ENCODE measurements at places on chromosomes 6 and 20. TPM values are rescaled to one million over a fixed set of nuclear protein-coding genes. Genes with fewer than 3 reads are reported as not detected.

The FILIP1 gene
- total RNA-seq: 0.70 TPM

The SPATS1 gene
- not detected for total RNA-seq

The LIN28B gene
- total RNA-seq: 2.8 TPM

The ZCCHC3 gene
- 22.1 TPM for total RNA-seq

The OVOL2 gene
- 0.17 TPM for total RNA-seq

The ZSWIM1 gene
- total RNA-seq: 2.2 TPM

The GLP1R gene
- not detected for total RNA-seq

The RNF39 gene
- total RNA-seq: not detected

The STX11 gene
- total RNA-seq: 4.9 TPM

The HSF2 gene
- 7.9 TPM for total RNA-seq

The CST4 gene
- not detected for total RNA-seq

The GHRH gene
- not detected for total RNA-seq

The PLTP gene
- total RNA-seq: 69.5 TPM

The CRYBG1 gene
- 8.7 TPM for total RNA-seq

The FOXF2 gene
- not detected for total RNA-seq

The PRSS35 gene
- under 0.01 TPM for total RNA-seq

The BMP2 gene
- 2.0 TPM for total RNA-seq

The TRAPPC3L gene
- total RNA-seq: 0.08 TPM

The HSPA1L gene
- 0.67 TPM for total RNA-seq

- no peak for DNase-seq
Measured at GRCh38 chr6:78909391-78909790, 42.0 kb downstream of the IRAK1BP1 start.

GRCh38 chr20:49887251-49888211 is 27.8 kb downstream of the SPATA2 start:
- DNase-seq: no peak

- no peak for DNase-seq
Measured at GRCh38 chr6:150243620-150244314, 100.9 kb downstream of the PPP1R14C start.

DNA sequence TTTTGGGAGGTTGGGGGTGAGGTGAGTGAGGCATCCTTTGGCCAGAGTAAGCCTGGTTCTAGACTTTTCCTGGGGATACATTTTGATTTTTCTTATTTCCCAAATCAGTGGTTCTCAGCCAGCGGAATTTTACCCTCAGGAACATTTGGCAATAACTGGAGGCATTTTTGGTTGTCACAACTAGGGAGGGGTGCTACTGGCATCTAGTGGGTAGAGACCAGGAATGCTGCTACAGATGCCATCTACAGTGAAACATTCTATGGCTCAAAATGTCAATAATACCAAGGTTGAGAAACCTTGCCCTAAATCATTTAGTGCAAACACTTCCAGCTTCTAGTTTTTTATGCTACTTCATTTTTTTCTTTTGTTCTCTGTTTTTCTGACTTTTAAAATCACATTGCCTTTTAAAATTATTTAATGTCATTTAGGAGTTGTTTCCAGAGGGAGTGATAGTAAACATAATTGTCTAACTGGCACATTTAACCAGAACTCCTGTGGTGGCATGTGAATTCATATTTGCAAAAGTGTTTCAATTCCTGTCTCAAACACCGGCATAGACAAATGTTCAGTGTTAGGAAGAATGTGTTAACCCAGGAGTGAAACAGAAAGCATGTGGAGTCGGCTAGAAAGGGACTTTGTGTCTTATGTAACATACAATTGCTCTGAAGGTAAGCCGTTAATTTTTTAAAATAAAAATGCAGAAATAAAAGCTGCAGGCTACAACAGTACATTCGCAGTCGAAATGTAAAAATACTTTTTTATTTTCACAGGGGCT is 59.0 kb downstream of the QRSL1 start:
- no peak for DNase-seq

GRCh38 chr20:5524896-5525295 is 208.1 kb upstream of the PROKR2 start:
- no peak for DNase-seq

- DNase-seq: no peak
Measured at GRCh38 chr20:63172726-63173125, 43.2 kb downstream of the YTHDF1 start.

DNA sequence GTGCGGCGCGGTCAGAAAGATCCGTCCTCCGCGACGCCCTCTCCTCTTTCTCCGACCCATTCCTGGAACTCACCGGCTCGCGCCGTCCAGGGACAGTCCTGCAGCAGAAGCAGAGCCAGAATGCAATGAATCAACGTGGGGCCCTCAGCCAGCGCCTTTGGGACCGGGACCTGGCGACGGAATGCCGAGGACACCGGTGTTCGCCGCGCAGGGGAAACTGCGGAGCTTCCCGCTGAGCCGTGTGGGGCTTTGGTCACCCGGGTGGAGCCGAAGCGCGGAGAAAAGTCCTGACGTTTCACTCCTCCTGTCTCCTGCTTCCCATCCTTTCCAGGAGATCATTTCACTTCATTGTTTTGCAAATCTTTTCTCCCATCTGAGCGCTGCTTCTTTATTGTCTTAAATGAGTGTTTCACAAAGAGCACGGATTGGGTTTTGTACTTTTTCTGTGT is 26.5 kb downstream of the ULBP1 start:
- DNase-seq: no peak

- DNase-seq: no peak
Measured at GRCh38 chr20:4303136-4303535, 287.8 kb upstream of the RNF24 start.

GRCh38 chr6:92132957-92133356 is 1286.4 kb downstream of the EPHA7 start:
- no peak for DNase-seq

DNA sequence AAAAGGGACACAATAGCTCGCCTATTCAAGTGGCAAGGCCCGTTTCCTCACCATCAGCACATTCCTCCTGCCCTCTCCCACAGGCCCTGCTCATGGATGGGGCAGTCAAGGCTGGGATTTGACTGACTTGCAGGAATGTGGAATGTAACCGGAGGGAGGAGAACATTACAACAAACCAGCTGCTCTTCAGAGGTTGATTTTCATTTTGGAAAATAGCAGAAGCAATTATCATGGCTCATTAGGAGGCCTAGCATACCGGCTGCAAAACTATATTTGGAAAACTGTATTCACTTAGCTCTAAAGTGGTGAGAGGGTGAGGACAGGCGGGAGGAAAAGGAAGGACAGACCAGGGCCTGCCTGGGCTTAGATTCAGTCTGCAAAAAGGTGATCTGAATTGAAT is 283.7 kb downstream of the CD83 start:
- no peak for DNase-seq

- DNase-seq: no peak
Measured at GRCh38 chr6:33802186-33802958, 1.4 kb downstream of the MLN start.

- no peak for DNase-seq
Measured at GRCh38 chr20:46279103-46279502, 29.2 kb downstream of the CDH22 start.

GRCh38 chr6:144075187-144075586 is 20.2 kb downstream of the SF3B5 start:
- DNase-seq: no peak

DNA sequence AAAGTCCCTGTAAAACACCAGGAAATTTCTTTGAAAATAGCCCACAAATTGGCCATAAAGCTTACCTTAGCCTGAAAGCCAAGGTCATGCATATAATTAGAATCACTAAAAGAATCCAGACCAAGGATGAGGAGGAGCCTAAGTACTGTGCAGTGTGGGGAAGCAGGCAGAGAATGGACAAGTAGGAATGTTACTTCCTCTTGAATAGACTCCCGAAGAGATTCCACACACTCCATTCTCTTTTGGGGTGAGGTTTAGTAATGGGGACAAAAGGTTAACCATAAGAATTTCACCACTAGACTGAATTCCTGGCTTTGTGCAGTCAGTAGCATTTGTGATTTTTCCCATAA is 27.5 kb upstream of the MARCKS start:
- no peak for DNase-seq

- DNase-seq: no peak
Measured at GRCh38 chr20:64240243-64241015, 15.1 kb upstream of the PCMTD2 start.

DNA sequence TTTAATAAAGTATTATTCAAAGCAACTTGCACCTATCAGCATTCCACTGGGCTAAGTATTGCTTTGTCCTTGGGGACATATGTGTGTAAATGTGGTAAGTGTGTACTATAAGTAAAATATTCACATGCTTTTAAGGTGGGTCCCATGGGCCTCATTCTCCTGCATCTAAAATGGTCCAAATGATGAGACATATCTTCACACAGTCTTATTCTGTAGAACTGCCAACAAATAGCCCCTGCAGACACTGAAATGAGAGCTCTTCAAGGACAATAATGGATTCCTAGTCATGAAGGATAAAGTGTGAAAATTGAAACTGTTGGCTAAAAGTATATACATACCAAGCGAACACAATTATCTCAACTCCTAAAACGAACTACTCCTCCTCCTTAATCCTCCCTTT is 81.8 kb downstream of the SMLR1 start:
- DNase-seq: no peak

GRCh38 chr20:24469894-24470745 is 691 bp downstream of the SYNDIG1 start:
- DNase-seq: no peak

DNA sequence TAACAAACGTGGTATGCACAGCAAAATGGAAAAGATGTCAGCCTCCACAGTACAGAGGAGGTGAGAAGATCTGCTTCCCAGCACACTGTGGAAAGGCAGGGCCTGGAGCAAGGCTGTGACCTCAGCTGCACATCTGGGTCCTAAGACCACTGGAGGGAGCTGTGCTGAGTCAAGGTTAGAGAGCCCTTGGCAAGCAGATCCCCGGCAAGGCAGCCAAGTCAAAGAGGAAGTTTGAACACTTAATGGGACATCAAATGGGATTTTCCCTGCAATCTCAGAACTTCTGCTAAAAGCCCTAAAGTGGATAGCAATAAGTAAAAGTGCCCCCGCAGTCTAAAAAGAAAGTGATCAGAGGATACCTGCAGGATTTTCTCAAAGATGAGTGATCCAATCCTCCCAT is 39.5 kb downstream of the UNC5CL start:
- DNase-seq: no peak

DNA sequence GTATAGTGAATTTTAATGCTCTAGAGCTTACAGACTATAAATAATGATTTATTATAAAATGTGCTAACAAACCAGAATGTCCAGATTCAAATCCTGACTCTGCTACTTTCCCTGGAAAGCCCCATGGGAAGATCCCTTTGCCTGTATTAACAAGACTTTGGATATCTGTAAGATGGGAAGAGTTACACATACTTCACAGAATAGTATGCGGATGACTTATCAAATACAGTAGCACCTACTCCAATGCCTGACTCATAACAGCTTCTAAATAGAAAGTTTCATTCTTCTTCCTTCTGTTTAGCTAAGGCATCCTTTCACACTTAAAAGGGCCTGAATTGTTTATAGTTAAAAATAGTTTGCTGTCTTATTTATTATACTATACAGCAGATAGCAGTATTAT is 166.3 kb downstream of the KCNQ5 start:
- DNase-seq: no peak

- no peak for DNase-seq
Measured at GRCh38 chr6:47473791-47474346, 3.7 kb upstream of the CD2AP start.

DNA sequence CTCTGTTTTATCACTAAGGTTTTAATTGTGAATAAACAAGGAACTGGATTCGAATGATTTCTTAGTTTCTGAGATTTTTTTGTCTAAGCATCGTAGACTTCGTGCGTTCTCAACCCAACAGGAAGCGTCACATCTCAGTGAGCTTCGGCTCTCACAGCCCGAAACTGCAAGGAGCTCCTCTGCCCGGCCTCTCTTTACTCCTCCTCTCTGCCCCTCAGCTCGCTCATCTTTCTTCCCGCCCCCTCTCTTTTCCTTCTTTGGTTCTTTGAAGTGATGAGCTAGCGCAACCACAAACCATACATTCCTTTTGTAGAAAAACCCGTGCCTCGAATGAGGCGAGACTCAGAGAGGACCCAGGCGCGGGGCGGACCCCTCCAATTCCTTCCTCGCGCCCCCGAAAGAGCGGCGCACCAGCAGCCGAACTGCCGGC is 480 bp upstream of the NT5E start:
- DNase-seq: no peak

DNA sequence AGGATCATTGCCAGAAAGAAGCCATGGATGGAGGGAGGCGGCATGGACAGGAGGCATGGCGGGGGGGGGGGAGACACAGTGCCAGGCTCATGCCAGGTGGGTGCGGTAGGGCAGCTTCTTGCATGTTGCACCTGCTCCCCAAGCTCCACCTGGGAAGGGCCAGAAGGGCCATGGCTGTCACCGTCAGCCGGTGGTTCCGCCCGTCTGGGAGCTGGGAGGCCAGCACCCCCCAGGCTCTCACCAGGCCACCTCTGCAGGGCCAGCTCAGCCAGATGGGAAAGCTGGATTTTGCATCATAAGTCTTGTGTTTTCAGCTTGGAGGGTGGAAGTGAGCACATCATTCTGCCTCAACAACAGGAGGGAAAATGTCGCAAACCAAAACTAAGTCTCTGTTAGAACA is 404.7 kb downstream of the TAF4 start:
- DNase-seq: no peak

- no peak for DNase-seq
Measured at GRCh38 chr6:86192123-86192522, 549.4 kb upstream of the SYNCRIP start.

DNA sequence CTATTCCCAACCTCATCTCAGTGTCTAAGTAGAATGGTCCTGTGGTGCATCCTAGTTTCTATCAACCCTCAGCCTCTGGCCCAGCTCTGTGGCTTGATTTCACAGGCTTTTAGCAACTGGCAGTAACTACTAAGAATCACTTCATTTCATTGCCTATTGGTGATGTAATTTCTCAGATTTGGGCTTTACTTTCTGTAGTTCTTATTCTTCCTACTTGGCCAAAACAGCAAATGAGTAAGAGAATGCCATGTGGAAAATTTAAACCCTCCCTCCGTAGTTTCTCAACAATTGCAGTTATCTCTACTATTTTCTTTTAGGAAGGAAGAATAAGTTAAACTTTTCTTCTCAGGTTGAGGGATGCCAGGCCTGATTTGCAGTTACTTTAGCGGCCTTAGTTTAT is 387.3 kb downstream of the CDKAL1 start:
- DNase-seq: no peak

- DNase-seq: no peak
Measured at GRCh38 chr6:129875610-129876520, 14.8 kb upstream of the TMEM244 start.

DNA sequence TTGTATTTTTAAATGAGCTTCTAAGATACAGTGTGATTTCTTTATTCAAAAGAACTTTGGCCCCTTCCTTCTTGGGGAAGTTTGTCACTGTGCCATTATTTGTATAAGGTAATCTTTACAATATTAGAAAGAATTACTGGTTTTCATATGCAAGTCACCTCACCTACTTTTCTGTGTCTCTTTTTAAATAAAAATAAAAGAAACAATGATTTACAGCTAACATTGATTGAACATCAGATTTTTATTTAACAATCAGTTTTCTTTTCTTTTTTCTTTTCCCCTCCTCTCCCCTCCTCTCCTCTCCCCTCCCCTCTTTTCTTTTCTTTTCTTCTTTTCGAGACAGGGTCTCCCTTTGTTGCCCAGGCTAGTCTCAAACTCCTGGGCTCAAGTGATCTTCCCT is 46.0 kb downstream of the CDC40 start:
- DNase-seq: no peak

- DNase-seq: no peak
Measured at GRCh38 chr20:41279546-41280225, 37.8 kb downstream of the ZHX3 start.

Measured in liver (tissue), 10 donors.